H9 (cell line): ENCODE measurements at places on chromosomes 1 and 21. TPM values are rescaled to one million over a fixed set of nuclear protein-coding genes. Genes with fewer than 3 reads are reported as not detected.

DNA sequence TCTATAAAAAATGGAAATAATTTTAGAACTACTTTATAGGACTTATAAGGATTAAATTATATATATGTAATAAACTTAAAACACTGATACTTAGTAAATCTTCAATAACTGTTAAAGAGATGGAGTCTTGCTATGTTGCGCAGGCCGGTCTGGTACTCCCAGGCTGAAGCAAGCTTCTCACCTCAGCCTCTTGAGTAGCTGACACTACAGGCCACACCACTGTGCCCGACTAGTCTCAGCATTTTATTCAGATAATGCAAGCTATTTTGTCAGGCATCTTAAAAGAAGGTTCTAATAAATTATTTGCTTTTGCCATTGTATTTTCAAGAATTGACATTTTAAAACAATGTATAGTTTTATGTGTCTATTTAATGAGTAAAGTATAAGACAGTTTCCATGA, 20.8 kb downstream of the CNST start:
- no peak overlapping the region for H3K27ac ChIP-seq
- H3K4me1 ChIP-seq: no peaks in the 10 kb centered on the region
- no peak for DNase-seq
- peaks cover 16% of the 10 kb centered on the region for H3K36me3 ChIP-seq

- peaks cover 10% of the 10 kb centered on the region for H3K4me1 ChIP-seq
- no peak for DNase-seq
- peaks cover 7% of the 10 kb centered on the region; the same call in 1 of the 2 replicates for H3K36me3 ChIP-seq
These were observed 57.2 kb downstream of the CACHD1 start for GRCh38 chr1:64527165-64527564.

- no peaks in the 10 kb centered on the region for H3K36me3 ChIP-seq
- H3K4me1 ChIP-seq: no peaks in the 10 kb centered on the region
- DNase-seq: peak; percentile 47
- peak overlapping the region; percentile 59 for H3K4me3 ChIP-seq
These were observed 1.0 kb upstream of the CDKN2C start for GRCh38 chr1:50968821-50969610.

DNA sequence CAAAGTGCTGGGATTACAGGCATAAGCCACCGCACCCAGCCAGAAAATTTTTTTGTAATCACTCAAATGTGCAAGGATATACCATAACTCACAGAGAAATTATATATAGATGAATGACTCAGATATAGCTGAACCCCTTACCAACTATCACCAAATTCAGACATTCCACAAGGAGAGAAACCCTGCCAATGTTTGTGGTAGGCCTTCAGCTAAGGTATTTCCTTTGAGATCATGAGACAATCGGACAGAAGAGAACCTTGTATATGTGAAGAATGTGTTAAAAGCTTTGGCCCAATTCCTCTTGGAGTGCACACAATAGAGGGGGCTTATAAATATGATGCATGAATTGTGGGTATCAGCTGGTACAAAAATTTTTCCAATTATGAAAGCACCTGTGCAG, 50.7 kb downstream of the ZNF684 start:
- H3K4me3 ChIP-seq: no peak overlapping the region
- no peak for DNase-seq
- H3K4me1 ChIP-seq: no peaks in the 10 kb centered on the region
- H3K27me3 ChIP-seq: no peaks in the 10 kb centered on the region
- no peak overlapping the region for H3K27ac ChIP-seq

GRCh38 chr1:108816049-108816893, 40.6 kb downstream of the AKNAD1 start:
- peak overlapping the region; percentile 12; the same call in 1 of the 3 replicates for H3K4me3 ChIP-seq
- no peaks in the 10 kb centered on the region; the same call in 1 of the 2 replicates for H3K4me1 ChIP-seq
- H3K27ac ChIP-seq: peak overlapping the region; percentile 59
- 0 out of 2 replicates have a peak, but pooled peaks cover 3% of the 10 kb centered on the region for H3K36me3 ChIP-seq
- H3K27me3 ChIP-seq: no peaks in the 10 kb centered on the region
- DNase-seq: peak; percentile 63

DNA sequence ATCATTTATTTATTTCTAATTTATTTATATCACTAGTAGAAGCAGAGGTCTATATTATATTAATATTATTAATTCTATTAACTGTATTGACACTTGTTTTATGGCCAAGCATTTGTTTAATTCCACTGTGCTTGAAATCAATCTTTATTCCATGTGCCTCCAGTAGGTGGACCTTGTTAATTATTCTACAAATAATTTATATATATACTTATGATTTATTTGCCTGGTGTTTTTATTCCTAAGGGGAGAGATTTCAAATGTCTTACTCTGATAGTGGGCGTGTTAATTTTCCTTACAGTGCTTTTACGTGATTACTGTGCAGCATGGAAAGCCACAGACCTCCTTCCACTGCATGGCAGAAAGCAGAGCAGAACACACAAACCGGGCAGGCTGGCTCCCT, 17.5 kb upstream of the OR6N2 start:
- DNase-seq: no peak
- no peak overlapping the region for H3K27ac ChIP-seq
- H3K4me1 ChIP-seq: no peaks in the 10 kb centered on the region
- no peak overlapping the region for H3K4me3 ChIP-seq

Gene DDR2
- 0.48 and 0.52 TPM in 2 replicates for total RNA-seq

Gene C4BPA
- total RNA-seq: not detected in 2 replicates

Gene ARMH1
- 0.68 and 1.0 TPM in 2 replicates for total RNA-seq

Gene FOXD3
- 25.8 and 26.1 TPM in 2 replicates for total RNA-seq

Gene PYHIN1
- total RNA-seq: not detected in 2 replicates

Gene RUNX3
- 0.33 and 0.35 TPM in 2 replicates for total RNA-seq
